ENCODE measurements at places on chromosomes 16 and 17.

- DNase-seq, result no peak
Measured at GRCh38 chr16:72410492-72410891, 238.5 kb upstream of the PMFBP1 start.

GRCh38 chr17:74761419-74761818, 13.0 kb downstream of the NHERF1 start:
- DNase-seq, result no peak

- no peak for DNase-seq
Measured at GRCh38 chr17:82049521-82049971, 2.1 kb downstream of the RFNG start.

DNA sequence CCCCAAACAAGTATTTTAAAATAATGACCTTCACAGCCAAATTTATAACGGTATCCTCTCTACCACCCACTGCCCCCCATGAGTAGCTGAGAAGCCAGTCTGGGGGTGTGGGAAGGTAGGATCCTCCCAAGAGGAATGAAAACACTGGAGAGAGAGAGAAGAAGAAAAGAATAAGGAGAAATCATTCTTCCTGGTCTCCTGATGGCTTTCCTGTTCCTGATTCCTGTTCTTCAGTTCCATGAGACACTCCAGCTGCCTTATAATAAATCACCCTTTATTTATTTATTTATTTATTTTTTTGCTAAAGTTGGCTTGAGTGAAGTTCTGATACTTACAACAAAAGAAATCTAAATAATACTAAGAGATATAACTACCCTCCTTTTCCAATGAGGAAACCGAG, 56.4 kb upstream of the FAM20A start:
- no peak for DNase-seq

DNA sequence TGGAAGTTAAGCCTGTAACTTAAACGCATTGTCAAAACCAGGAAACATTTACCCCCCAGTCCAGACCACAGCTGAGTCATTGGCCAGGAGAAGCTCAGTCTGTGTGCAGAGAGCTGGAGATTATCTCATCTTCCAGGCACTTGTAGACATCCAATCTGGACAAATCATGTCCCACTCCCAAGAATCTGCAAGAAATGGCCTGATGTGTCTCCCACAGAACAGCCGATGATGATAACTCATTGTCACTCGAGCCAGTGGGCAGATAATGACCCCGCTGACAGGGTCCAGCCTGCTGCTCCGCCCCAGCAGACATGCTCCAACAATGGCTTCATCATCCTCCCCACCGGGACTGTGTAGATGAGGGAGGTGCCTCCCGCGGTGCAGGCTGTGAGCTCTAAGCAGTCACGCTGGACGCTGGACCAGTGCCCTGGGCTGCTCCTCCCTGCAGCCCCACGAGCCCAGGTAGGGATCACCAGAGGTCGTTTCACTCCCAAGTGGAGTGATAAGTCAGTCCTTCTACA, 322.5 kb downstream of the C16orf95 start:
- DNase-seq, result no peak

DNA sequence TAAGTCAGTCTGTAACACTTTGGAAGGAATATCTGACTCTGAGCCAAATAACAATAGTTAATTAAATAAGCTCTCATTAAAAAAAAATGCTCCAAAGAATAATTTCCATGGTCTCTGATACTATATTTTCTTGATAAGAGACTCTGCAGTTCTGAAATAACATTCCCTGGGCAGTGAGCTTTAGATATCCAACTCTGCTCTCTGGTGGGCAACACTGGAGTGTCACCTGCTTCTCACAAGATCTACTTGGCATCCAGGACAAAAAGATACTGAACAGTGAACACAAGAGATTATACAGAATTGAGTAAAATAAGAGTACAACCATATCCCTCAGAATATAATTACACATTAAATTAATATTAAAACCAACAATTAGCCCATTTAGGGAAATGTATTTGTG, 13.7 kb downstream of the BLMH start:
- no peak for DNase-seq

Measured in DMS 273 treated with DMSO at 0.1 percent for 48 hours (cell line).